Stimulated activated CD8-positive, alpha-beta memory T cell treated with anti-CD3 and anti-CD28 coated beads, Interleukin-15, amount 100 ng/mL, for 4 hours (primary cell): ENCODE measurements at places on chromosomes 11 and 22.

GRCh38 chr22:45179276-45180049, 15.7 kb downstream of the NUP50 start:
- no peak for DNase-seq

DNA sequence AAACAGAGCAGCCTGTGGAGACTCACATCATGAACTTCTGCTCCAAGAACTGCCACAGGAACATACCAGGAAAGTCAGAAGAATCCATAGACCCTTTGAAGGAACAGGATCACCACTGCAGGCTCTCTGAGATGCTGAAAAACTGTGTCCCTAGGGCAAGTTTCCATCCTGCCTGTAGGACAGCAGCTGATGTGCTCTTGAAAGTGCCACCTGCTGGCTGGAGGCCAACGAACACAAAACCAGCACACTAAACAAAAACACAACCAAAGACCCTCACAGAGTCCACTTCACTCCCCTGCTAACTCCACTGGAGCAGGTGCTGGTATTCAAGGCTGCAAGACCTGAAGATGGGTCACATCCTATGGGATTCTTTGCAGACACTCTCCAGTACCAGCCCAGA, 12.0 kb upstream of the NXPE1 start:
- DNase-seq, result no peak

- no peak for DNase-seq
These were observed 32.8 kb downstream of the PARVA start for GRCh38 chr11:12410006-12410728.

DNA sequence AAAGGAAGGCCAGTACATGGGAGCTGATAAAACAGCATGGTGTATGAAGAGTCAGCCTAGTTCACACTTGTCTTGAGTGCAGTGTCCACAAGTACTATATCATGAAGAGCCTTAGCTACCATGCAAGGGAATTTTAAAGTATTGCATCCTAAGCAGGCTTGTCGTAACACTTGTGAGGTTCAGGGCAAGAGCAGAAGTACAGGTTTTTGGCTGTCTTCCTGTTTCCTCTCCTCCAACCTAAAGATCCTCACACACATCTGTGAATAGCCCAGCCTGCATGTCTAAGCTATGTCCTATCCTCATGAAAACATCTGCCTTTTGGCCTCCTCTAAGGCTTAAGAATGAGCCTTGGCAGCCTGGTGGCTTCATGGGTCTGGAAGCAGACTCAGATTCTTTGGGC, 34.6 kb upstream of the TMEM123 start:
- no peak for DNase-seq

- no peak for DNase-seq
These were observed 72.4 kb upstream of the BIRC3 start for GRCh38 chr11:102244681-102245409.
